ENCODE measurements at places on chromosomes 7 and 10.
A peak's percentile ranks its signal among the peaks of the same experiment; 100 is the strongest.

- DNase-seq, result no peak
These were observed 38.1 kb downstream of the RTKN2 start for GRCh38 chr10:62230344-62231121.

GRCh38 chr10:9137368-9137767 lies 1082.9 kb downstream of the GATA3 start:
- DNase-seq, result no peak

DNA sequence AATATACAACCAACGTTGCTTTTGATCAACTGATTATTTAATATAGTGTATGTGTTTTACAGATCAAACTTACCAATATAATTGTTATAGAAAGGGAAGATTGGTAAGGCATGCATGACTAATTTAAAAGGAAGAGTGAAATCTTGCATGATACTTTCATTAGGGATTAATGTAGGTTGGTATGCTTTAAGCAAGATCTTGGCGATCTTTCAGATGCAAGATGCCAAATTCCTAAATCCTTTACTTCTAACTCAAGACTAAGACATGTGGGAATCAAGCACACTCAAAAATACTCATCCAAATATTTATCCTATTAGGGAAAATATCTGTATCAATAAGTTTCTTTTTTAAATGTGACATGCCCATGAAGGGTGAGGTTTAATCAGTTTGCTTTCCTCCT lies 321.4 kb upstream of the MEOX2 start:
- DNase-seq, result no peak

GRCh38 chr7:120586571-120586970 lies 271.4 kb downstream of the TSPAN12 start:
- DNase-seq, result no peak

DNA sequence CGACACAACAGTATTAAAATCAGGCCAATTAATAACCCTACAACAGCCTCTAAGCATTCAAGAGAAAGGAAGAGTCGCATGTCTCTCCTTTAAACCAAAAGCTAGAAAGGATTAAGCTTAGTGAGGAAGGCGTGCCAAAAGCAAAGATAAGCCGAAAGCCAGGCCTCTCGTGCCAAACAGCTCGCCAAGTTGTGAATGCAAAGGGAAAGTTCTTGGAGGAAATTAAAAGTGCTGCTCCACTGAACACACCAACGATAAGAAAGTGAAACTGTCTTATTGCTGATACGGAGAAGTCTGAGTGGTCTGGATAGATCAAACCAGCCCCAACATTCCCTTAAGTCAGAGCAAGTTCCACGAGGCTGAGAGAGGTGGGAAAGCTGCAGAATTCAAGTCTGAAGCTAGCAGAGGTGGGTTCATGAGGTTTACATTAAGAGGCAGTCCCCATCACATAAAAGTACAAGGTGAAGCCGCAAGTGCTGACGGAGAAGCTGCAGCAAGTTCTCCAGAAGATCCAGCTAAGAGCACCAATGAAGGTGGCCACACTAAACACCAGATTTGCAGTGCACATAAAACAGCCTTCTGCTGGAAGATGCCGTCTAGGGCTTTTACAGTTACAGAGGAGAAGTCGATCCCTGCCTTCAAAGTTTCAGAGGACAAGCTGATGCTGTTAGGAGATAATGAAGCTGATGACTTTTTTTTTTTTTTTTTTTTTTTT lies 194.8 kb downstream of the MAD1L1 start:
- DNase-seq, result no peak

DNA sequence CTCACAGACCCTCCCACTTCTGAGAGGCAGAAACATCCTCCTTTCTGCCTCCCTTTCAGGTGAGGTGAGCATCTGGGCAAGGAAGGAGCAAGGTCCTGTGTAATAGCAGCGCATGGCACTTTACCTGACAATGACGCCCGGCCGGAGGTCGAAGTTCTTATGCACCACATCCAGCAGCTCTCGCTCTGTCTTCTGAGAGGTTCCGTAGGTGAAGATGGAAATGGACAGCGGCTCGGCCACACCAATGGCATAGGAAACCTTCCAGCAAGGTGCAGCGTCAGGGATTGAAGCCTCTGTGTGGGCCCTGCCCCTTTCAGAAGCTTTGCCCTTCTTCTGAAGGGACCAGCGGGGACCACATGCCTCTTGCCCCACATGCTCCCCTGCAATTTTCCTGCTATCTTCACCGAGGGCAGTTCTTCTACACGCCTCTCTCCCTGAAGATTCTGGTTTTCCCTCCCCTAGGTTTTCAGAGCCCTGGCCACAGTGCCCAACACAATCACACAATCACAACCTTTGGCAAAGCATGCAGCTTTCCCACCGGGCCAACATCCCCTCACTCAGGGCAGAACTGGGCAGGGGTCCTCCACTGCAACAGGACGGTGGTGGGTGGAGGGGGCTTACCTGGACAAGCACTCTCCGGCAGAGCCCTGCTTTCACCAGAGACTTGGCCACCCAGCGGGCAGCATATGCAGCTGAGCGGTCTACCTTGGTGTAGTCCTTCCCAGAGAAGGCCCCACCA lies 14.9 kb downstream of the MAT1A start:
- DNase-seq, result no peak

DNA sequence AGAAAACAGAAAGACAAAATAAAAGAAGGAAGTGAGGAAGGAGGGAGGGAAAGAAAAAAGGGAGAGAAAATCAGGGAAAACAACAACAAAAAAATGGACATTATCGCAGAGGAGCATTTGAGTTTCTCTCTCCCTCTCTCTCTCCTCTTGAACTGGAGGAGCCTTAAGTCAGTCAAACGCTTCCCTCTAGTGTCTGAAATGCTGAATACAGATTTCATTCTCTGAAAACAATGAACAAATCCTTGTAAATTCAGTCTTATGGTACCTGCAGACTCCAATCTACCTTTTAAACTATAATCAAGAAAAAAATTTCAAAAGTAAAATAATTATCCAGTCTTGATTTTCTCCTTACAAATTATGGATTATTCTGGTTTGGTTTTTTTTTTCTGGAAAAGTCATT lies 89.2 kb upstream of the PFKP start:
- DNase-seq, result no peak

GRCh38 chr7:138105221-138105620 lies 29.0 kb downstream of the AKR1D1 start:
- no peak for DNase-seq

- no peak for DNase-seq
These were observed 833 bp upstream of the PNLIPRP1 start for GRCh38 chr10:116589926-116590325.

GRCh38 chr10:52542906-52543305 lies 228.8 kb downstream of the DKK1 start:
- no peak for DNase-seq

DNA sequence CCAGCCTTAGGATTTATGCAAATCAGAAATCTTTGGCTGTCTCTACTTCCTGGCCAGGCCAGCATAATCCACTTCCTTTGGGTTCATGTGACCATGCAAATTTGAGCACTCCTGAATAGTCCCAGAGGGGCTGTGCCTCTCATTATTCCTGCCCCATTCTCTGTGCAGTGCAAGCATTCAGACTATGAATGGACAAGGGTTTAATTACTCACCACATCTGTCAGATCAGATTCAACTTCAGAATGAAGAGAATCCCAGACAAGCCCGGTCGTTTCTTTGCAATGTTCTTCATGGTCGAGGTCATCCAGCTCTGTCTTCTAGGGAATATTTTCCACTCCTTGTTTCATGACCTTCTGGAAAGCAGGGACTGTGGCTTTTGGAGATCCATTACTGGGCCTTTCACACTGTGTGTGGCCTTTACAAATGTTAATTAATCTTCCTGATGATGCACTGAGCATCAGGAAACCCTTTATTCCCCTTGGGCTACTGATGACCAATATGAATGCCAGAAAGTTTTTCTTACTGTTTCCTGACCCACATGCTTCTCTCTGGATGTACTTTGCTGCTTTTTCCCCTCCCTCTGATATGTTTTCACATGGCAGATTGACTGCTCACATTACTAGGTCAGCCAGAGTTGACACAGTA lies 217.6 kb upstream of the TCF7L2 start:
- no peak for DNase-seq

GRCh38 chr10:96366508-96366907 lies 7.7 kb upstream of the OPALIN start:
- no peak for DNase-seq

DNA sequence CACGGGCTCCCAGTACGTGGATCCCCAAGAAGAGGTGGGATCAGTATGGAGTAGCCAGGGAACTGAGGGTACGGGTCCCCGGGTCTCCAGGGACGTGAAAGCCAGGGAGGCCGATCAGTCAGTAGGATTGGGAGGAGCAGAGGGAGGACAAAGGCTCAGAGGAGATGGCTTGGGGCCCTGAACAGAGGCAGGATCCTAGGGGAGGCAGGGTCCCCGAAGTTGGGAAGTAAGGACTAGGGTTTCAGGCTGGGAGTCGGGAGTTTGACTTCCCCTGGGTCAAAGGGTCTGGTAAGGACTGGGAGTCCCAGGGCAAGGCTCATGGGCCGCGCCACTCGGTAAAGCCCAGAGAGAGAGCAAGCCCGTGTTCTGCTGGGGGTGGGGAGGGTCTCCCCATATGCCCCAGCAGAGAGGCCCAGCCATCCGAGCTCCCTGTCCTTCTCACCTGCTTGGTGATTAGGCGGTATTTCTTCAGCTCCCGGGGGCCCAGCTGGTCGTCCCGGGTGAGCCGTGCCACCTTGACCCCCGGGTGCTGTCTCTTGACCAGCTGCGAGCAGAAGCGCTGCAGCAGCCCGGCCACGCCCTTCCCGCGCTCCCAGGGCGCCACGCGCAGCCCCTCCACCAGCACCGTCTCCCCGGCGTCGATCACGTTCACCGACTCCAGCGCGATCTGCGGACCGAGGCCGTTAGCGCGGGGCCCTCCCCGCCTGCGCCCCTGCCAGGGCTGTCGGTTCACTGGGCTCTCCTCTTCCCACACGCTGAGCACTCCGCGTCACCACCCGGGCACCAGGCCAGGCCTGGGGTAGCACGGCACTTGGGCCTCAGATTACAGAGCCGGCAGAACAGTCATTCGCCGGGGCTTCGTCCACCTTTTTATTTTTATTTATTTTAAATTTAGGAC lies 7.0 kb downstream of the NAT16 start:
- DNase-seq, result peak; percentile 86

DNA sequence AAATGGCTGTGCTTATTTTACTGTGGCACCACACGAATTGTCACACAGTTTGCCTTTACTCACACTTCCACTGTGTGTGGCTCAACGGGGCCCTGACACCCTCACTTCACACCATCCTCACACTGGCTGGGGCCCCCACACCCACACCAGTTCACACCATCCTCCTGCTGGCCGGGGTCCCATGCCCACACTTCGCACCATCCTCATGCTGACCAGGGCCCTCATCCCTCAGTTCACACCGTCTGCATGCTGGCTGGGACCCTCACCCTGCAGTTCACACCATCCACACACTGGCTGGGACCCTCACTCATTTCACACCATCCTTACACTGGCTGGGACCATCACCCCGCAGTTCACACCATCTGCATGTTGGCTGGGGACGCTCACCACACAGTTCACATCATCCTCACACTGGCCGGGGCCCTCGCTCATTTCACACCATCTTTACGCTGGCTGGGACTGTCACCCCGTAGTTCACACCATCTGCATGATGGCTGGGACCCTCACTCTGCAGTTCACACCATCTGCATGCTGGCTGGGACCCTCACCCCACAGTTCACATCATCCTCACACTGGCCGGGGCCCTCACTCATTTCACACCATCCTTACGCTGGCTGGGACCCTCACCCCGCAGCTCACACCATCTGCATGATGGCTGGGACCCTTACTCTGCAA lies 36.0 kb downstream of the BRI3 start:
- no peak for DNase-seq

DNA sequence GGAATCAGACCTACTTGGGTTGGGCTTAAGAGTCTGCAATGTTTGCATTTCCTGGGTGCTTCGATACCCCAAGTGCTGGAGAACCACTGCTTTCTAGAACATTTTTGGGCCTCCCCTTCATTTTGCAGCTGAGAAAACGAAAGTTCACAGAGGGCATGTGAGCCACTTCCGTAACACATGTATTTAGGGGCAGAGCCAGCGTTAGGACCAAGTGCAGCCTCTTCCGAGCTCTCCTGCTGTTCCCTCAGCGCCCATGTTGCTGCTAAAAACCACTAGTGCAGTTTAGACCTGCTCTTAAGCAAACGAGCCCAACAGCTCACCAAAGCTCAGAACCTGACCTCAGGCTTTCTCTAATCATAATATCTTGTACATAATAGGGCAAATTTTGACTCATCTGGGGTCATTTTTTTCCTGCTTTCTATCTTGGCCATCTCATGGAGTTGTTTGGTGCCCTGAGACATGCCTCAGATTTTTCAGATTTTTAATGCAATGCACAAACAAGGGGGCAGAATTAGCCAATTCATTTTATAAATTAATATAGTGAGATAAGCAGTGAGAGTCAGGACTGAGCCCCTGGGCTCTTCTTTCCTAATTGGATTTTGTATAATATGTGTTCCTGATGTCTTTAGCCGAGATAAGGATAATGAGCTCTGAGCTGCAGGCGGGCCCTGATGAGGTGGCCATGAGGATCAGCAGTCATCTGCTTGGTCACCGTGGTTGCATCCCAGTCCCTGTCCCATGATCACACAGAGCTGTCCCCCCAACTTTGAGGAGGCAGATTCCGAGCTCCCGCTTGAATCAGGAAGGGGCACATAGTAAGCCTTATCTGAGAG lies 12.9 kb downstream of the BAG3 start:
- DNase-seq, result no peak

DNA sequence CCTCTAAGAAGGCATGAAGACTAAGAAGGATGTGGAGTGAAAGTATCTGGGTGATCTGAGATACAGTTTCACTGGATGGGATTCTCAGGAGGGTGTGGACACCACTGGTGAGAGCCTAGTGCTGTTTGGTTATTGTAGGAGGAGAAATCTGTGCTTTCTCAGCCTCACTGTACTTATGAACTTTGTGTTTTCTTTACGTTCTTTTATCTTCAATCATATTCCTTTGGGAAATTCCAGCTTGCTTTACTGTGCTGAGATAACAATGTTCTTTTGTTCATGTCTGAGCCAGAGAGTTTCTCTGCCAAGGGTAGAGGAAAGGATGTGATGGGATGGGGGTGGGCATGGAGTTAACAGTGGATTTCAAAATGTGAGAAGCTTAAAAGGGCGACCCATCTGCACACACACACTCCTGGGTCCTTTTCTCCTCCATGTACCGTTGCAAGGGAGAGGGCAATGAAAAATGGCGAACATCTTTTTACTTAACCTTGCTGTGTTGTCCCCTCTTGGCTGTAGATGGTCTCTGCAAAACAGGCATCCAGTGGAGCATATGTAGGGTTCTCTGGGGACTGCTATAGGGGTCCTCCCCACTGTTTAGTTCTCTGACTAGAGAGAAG lies 25.0 kb upstream of the TAX1BP1 start:
- peak; percentile 35 for DNase-seq

- DNase-seq, result no peak
These were observed 181.8 kb downstream of the KIAA1217 start for GRCh38 chr10:24390746-24391145.

DNA sequence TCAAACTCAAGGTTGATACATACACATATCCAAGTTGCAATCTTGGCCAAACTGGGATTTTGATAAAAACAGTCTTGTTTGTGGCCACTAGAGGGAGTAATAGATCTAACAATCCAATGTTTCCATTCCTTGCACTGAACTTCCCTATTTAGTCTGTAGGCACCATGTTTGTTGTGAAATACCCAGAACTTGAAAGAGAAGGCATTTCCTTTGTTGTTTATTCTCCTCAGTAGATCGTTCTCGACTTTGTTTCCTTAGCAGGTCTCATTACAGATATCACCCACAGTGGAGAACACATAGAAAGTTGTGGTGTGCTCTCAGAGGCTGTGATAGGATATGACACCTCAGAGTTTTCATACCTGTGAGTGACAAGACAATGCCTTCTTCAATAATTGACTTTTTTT lies 70.3 kb upstream of the MXI1 start:
- no peak for DNase-seq

All from Calu3 (cell line).